ENCODE measurements at places on chromosomes 1 and 21.

DNA sequence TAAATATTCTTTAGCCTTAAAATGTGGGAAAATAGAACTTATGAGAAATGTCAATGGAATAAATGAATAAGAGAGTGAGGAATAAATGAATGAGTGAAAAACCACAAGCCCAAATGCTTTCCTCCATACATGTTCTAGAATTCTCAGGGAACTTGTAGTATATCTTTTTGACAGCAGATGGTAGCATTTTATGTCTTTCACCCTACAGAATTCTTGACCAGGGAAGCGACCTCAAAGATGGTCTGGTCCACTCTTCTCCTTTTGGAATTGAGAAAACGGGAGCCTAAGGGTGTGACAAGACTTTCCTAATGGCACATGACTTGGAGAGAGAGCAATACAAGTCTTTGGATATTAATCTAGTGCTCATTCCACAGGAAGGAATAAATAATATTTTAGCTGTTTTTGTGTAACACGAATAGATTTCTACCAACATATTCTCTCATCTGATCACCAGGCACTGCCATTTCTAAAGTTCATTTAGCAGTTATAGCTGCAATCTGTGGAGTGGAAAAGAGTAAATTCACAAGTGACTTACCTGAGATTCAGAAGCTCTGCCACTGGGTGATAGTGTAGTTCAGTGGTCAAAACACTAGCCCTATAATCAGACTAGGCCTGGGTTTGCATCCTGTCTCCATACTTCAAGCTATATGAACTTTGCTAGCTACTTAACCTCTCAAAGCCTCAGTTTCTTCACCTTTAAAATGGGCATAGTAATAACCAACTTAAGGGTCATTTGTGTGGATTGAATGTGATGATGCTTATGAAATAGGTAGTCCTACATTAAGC lies 15.0 kb upstream of the F5 start:
- DNase-seq = no peak

- DNase-seq = no peak
Observed at GRCh38 chr1:232066521-232066920, 439.9 kb downstream of the DISC1 start.

- no peak for DNase-seq
Observed at GRCh38 chr1:215878128-215878527, 311.0 kb downstream of the KCTD3 start.

GRCh38 chr1:32055416-32055815 lies 17.3 kb upstream of the TMEM39B start:
- DNase-seq = no peak

DNA sequence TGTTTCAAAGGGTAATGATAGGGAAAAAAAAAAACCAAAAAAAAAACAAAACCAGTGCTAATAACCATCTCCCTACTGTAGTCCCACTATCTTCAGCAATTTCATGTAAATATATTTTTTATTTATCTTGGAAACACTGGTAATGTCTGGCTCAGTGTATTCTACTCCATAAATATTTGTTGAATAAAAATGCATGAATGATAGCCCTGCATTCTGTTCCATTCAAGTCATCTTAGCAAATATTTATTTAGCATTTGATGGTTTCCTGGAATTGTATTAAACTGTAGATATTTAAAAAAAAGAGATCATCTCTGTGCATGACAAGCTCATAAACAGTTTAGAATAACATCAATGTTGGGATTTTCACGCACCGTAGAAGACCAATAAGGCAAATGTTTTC lies 24.2 kb downstream of the IL23R start:
- DNase-seq = no peak

DNA sequence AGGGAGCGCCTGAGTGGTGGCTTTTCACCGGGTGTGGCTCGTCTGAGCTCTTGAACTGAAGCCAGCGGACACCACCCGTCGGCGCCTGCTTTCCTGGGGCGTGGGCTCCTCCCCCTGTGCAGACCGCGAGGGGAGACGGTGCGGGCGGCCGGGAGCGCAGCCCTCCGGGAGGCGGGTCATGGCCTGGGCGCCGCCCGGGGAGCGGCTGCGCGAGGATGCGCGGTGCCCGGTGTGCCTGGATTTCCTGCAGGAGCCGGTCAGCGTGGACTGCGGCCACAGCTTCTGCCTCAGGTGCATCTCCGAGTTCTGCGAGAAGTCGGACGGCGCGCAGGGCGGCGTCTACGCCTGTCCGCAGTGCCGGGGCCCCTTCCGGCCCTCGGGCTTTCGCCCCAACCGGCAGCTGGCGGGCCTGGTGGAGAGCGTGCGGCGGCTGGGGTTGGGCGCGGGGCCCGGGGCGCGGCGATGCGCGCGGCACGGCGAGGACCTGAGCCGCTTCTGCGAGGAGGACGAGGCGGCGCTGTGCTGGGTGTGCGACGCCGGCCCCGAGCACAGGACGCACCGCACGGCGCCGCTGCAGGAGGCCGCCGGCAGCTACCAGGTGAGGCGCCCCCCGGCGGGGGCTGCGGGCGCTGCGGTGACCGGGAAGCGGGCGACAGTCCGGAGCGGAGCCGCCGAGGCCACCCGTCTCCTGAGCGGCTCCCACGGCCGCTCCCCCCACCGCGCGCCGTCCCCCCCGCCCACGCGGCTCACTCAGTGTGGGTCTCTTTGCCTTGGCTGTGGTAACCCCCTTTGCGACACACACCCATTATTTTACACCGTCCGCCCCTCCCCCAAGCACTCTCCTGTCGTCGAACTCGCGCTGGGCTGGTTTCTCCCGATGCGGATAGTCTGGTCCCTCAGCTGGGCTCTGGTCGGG lies at the start of gene TRIM58:
TRIM58 (plus strand) TSS at position 119 of the 916 bp plus-strand sequence; CDS start at position 179, 60 bp downstream.
- DNase-seq = no peak

GRCh38 chr1:97163591-97164275 lies 442.1 kb downstream of the PTBP2 start:
- DNase-seq = no peak

Data from stimulated activated CD8-positive, alpha-beta memory T cell treated with anti-CD3 and anti-CD28 coated beads, Interleukin-4, amount 100 ng/mL, for 1 hour (primary cell).